ENCODE measurements at places on chromosomes 7 and 10.

DNA sequence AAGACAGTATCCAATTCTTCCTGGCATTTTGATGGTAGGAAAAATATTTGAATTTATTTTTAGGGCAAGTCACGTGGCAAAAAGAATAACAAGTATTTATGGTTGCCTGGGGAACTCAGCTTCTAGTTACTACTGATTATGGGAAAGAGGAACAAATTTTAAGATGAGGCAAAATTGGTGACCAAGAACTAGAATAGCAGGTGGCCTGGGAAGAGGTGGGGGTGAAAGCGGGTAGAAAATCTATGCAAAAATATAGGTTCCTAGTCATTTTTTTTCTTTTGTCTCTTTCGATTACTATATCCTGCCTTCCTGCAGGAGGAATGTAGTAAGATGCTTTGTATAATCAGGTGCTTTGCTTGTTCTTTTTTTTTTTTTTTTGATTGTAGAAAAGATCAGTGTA is 27.8 kb downstream of the ENTPD1 start:
- DNase-seq, result no peak

GRCh38 chr7:139575338-139575680 is 51.8 kb downstream of the CLEC2L start:
- DNase-seq, result no peak

GRCh38 chr7:29099896-29100847 is 46.2 kb downstream of the CPVL start:
- no peak for DNase-seq

GRCh38 chr10:85978566-85979358 is 387.8 kb downstream of the GRID1 start:
- no peak for DNase-seq

GRCh38 chr7:155300641-155301452 is 3.2 kb downstream of the INSIG1 start:
- DNase-seq, result no peak

- peak; percentile 22 for DNase-seq
Observed at GRCh38 chr7:16014031-16014430, 327.5 kb upstream of the MEOX2 start.

Measured in IMR-90 (cell line).